Muscle of leg (tissue), 16 donors: ENCODE measurements at places on chromosomes 1 and 21.

DNA sequence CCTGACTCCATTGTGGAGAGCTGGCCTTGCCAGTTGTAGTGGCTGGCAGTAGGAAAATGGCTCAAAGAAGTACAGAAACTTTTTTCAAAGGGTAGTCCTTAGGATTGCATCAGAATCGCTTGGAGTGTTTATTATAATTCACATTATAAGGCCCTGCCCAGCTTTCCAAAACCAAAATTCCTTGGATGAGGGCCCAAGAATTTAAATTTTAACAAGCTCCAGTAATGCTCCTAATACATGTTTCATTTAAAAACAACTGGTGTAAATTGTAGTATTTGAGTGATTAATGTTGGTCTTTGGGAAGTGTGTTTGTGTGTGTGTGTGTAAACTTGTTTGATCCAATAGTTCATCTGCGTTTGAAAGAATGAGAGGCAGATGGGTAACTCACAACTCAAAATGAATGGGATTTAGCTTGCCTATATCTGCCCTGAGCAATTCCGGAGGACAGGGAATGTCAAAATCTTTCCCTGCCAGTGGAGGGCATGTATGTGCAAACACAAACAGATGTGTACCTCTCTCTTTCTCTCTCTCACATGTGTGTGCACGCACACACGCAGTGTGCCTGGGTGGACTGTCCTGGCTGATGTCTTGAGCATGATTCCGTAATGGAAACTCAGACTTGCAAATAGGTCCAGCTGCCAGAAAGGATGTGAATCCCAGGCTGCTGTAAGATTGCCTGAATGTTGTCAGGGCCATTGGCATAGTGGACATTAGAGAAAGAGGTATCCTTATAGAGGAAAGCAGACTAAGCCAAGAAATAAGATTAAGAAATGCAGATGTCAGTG is 293.1 kb downstream of the LMX1A start:
- DNase-seq: peak; percentile 95

DNA sequence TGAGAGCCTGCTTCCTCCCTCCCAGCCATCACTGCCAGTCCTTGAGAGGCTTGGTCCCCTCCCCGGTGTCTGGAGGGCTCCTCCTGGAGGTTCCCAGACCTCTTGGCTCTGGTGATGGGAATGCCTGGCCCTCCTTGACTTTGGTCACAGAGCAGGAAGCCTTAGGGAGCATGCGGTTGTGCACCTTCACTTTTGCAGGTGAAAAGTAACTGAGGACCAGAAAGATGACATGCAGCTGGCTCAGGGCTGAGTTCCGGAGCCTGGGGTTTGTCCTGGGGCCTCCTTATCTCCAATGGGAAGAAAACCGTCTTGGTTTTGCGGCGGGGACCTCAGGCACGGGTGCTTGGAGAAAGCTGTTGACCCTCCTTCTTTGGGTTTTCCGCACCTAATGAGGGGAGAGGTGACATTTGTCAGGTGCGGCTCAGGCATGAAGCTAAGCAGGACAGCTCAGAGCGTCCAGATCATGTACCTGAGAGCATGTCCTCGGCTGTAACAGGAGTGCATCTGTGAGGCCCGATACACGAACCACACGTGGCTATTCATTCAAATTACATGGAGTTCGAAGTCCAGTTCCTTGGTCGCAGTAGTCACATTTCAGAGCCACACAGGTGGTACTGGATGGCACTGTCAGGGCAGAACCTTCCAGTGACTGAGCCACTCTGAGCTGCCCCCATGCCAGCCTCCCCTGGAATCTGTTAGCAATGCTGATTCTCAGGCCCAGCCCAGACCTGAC is 608 bp upstream of the MX2 start:
- DNase-seq: no peak

DNA sequence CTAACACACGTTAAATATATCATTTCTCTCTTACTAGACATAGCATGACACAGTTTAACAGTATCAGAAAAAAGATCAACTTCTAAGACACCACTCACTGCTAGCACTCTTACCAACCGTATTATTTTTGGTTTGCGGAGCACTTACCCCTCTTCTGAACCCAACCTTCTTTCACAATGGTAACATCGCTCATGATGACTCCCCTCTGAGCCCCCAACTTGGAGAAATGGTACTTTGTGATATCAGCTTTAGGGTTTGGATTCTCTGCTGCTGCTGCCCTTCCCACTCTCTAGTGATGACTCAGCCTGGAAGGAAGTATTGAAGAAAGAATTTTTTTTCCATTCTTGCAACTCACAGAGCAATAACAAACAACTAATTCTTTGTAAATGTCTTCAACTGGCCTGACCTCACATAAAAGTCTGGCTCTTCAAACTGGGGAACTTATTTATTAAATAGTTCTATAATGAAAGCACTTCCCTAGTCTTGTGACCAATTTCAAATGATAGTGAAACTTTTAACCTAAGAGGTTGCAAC is 7.0 kb downstream of the AKT3 start:
- peak; percentile 30 for DNase-seq

GRCh38 chr1:154871374-154871773 is 1.3 kb upstream of the KCNN3 start:
- no peak for DNase-seq

DNA sequence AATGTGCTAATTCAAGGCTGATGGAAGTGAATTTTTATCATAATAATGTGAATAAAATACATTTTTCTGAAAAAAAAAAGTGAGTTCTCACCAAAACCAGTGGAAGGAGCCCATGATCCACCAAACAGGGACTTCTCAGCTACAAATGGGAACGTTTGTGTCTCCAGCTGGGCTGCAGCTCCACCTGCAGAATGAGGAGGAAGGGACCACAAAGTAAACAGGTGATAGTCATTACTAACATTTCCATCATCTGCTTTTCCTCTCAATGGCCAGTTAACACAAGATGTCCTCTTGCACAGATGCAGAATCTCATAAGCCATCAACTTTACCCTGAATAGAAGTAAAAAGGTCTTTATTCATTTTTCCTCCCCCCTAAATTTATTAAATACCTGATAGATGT is 246.2 kb downstream of the MRPL39 start:
- DNase-seq: no peak

DNA sequence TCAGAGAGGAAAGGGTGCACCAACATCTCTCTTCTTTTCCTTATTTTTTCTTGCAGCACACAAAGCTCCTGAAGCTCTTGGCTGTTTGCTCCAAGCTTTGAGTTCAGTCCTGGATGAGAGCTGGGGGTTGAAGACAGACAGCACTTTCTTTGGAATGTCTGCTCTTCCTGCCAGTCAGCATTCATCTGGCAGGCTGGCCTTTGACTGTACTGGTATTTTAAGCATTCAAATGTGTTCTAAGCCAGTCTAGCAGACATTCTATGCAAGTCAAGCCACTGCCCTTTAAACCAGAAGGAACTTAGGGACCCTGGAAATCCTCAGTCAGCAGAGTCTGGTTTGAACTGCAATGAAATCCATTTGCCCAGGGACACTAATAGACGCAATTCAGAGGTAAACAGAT is 45.0 kb downstream of the XCL1 start:
- DNase-seq: peak; percentile 45

DNA sequence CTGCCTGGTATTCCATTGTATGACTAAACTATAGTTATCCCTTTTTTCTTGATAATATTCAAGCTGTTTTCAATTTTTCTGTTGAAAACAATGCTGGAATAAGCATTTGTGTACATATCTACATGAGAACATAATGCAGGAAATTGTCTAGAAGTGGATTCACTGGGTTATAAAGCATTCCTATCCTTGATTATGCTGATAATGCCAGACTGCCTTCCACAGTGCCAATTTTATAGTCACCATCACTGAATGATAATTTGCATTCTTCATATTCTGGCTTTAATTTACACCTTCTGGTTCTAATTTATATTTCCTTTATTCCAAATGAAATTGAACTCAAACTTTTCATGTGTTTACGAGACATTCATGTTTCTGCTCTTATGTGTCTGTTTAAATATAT is 651.0 kb upstream of the PLXNA2 start:
- DNase-seq: no peak
